Activated T-cell treated with anti-CD3 and anti-CD28 coated beads for 4 hours (primary cell): ENCODE measurements at places on chromosomes 12 and 14.

- DNase-seq: no peak
These were observed 18.2 kb upstream of the IFT81 start for GRCh38 chr12:110105986-110106385.

DNA sequence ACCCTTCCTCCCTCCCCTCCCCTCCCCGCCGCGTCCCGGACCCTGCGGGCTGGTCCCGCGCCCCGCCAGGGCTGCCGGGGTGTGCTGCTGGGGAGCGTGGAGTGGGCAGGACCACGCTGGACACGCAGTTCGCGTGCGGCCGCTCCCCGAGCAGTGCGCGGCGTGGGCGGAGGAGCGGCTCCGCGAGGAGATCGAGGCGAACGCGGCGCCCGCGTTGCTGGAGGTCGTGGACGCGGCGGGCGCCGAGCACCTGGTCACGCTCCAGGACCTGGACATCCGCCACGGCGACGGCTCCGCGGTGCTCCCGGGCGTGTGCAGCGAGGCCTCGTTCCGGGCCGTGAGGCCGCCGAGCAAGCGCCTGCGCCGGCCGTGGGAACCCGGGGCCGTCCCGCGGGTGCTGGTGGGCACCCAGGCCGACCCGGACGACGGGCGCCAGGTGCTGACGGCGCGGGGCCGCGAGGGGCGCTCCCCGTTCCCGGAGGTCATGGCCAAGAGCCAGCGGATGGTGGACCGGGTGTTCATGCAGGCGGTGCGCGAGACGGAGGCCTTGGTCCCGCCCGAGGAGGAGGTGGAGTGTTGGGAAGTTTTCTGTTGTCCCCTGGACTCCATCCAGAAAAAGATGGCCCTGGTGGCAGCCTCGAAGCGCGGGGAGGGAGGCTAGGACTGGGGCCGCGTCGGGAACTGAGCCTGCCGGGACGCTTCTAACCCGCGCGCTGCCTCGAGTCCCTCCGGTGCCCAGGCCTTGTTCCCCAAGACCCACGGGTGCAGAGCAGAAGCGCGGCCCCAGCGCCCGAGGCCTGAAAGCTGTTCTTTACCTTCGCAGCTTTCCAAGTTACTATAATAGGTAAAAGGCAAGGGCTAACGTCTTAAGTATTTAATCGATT, 54.7 kb upstream of the EIF5 start:
- no peak for DNase-seq

DNA sequence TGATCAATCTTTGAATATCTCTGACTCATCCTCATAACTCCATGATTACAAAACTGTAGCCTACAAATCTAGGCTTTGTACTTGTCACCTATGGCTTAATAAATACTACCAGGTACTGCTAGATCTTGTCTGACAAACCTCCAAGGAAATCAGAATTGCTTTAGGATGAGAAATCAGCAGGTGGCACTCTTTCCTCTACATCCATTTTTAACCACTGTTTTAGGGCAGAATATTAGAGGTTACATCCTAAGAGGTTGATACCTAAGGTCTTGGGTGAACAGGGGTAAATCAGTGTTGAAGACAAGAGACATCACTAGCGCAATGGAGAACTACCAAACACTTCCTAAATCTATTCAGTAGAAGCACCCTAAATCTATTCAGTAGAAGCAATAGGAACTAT, 63.1 kb upstream of the SOX5 start:
- no peak for DNase-seq

- DNase-seq: no peak
These were observed 10.7 kb upstream of the ATP2A2 start for GRCh38 chr12:110270125-110270962.

- DNase-seq: no peak
These were observed 205.3 kb upstream of the HMGA2 start for GRCh38 chr12:65619018-65619417.
